ENCODE measurements at places on chromosomes 6 and 20.

DNA sequence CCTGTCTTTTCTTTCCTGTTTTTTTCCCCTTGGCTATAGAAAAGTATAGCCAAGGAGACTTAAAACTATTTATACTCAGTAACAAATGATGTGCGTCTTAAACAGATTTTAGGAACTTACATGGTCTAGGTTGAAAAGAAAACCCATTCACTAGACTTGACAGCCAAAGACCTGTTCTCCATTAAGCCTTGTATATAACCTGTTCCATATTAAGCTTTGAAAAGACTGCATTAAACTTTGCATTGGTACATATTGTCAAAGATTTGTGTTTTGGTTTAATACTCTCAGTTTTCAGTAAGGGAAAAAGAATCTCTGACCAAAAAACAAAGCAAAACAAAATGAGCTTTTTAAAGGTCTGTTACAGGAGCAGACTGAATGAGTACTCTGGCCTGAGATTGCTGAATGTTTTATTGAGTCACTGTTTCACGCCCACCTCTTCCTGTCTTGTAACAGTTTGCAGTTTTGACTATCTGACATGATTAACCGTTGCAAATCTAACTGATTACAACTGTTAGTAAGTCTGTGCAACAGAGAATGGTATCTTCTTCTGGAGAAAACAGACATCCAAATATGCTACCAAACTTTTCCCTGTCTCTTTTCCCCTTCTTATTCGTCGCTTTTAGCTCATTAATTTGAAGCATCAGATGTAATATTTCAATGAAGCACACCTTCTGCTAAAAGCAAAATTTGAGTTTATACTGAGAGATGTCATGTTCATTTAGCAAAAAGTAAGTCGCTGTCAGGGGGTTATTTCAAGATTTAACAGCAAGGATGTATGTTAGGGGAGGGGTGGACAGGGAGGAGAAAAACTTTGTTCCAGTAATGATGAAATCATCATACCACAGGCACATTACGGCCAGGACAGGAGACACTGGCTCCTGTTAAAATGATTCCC is 59.1 kb upstream of the SUPT3H start:
- no peaks in the 10 kb centered on the region for H3K36me3 ChIP-seq
- DNase-seq = no peak
- no peaks in the 10 kb centered on the region for H3K27me3 ChIP-seq
- H3K27ac ChIP-seq = peak overlapping the region; percentile 32
- H3K4me3 ChIP-seq = no peak overlapping the region
- H3K4me1 ChIP-seq = no peaks in the 10 kb centered on the region

- H3K4me1 ChIP-seq = no peaks in the 10 kb centered on the region
- H3K27ac ChIP-seq = no peak overlapping the region
- no peak for DNase-seq
- no peaks in the 10 kb centered on the region for H3K27me3 ChIP-seq
These were observed 560.8 kb downstream of the CD109 start for GRCh38 chr6:74256781-74257180.

DNA sequence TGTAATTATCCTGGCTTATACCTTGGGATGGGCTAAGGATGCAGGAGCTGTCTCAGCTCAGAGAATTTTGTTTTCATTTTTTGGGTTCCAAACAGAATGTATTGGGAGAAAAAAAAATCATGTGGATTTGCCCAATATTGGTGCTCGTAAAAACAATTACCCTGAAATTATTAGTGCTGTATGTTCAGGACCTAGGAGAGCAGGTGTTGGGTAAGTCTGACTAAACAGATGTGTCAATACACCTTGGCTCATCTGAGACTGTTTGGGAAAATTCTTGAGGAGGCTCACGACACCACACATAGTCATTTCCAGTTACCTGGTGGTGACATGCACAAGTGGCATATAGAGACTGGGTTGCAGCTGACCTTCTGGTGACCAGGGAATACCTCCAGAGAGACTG is 802.1 kb upstream of the FLRT3 start:
- no peak overlapping the region for H3K27ac ChIP-seq
- DNase-seq = no peak
- no peak overlapping the region for H3K4me3 ChIP-seq
- no peaks in the 10 kb centered on the region for H3K4me1 ChIP-seq
- H3K27me3 ChIP-seq = no peaks in the 10 kb centered on the region
- H3K36me3 ChIP-seq = no peaks in the 10 kb centered on the region

- no peaks in the 10 kb centered on the region for H3K27me3 ChIP-seq
- H3K27ac ChIP-seq = no peak overlapping the region
- H3K4me1 ChIP-seq = peaks cover 10% of the 10 kb centered on the region
These were observed 22.9 kb downstream of the CNKSR3 start for GRCh38 chr6:154487367-154488247.

DNA sequence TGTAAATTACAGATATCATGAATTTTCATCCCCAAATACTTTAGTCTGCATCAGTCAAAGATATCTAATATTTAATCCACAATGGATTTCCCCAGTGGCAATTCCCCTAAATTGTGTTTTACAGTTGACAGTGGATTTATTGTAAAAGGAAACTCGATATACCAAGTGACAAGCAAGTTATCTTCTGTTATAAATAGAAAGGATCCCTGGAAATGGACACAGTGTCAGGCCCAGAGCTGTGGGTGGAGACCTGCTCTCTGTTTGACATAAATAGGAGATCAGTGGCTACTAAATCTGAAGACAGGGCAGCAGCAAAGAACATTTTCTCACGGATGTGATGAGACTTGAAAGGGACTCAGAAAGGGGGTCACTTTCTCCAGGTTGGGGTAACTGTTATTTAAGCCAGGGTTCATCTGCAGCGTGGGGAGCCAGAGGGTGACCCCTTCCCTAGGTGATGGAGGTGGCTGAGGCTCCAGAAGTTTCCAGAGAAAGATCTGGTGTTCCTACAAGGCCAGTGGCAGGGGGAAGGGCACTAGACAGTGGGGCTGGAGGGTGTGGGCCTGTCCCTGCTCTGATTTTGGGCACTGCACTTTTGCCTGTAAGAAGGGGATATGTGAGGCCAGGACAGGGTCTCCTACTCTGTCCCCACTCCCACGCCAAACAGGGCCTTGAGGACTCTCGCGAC is 12.3 kb upstream of the FAM110A start:
- H3K4me3 ChIP-seq = no peak overlapping the region
- DNase-seq = peak; percentile 4
- H3K36me3 ChIP-seq = no peaks in the 10 kb centered on the region
- no peak overlapping the region for H3K27ac ChIP-seq

DNA sequence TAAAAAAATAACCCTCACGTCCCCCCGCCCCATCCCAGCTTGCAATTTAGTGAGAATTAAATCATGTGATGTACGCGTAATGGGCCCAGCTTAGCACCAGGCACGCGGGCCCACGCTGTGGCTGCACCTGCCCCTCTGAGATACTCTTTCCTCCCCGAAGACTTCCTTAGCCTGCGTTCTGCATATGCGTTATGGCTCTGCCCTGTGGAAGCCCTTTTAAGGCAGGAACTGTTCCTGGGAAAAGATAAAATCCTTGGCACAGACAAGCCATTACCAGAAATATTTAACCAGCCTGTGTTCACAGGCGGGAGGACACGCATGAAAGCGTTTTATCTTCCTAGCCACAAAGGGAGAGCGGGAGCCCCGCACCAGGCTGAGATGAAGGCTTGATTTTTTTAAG is 311.0 kb downstream of the LRFN2 start:
- H3K27ac ChIP-seq = no peak overlapping the region
- no peak for DNase-seq
- H3K4me3 ChIP-seq = no peak overlapping the region
- no peaks in the 10 kb centered on the region for H3K27me3 ChIP-seq
- H3K36me3 ChIP-seq = no peaks in the 10 kb centered on the region

GRCh38 chr6:157096522-157096921 is 226.8 kb downstream of the TMEM242 start:
- no peak for DNase-seq
- no peak overlapping the region for H3K27ac ChIP-seq
- no peaks in the 10 kb centered on the region for H3K4me1 ChIP-seq
- no peak overlapping the region for H3K4me3 ChIP-seq
- H3K36me3 ChIP-seq = no peaks in the 10 kb centered on the region
- H3K27me3 ChIP-seq = no peaks in the 10 kb centered on the region

DNA sequence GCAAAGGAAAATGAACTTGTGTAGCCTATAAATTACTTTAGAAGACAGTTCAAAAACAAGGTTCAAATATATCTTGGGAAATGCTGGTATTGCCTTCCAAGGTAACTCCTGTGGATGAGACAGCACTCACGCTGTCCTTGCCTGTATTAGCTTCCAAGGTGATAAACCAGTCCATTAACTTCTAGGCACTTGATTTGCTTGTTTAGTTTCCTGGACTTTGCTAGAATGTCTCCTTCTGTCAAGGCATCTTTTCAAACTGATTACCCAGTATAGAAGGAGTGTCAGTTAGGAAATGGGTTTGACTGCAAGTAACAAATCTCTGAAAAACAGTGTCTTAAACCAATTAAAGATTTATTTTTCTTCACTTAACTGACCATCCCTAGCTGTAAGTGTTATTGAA is 103.4 kb upstream of the SLC22A23 start:
- H3K4me3 ChIP-seq = no peak overlapping the region
- H3K27me3 ChIP-seq = no peaks in the 10 kb centered on the region
- H3K27ac ChIP-seq = no peak overlapping the region
- no peaks in the 10 kb centered on the region for H3K36me3 ChIP-seq
- DNase-seq = no peak
- no peaks in the 10 kb centered on the region for H3K4me1 ChIP-seq

DNA sequence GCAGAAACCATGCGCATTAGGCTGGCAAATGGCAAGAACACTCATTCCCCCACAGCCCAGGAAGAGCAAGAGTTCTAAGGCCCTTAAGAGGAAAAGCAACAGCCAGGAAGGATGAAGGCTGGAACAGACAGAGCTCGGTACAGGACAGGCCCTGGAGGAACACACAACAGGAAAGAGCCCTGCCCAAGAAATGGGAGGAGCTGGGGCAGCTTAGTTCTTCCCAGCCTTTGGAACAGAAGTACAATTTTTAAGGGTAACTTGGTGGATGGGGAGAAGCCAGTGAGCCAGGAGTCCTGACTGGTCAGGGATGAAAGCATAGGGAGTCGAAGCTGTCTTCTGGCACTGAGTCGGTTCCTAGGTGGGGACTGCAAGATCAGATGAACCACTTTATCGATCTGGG is 32.4 kb downstream of the OR2B2 start:
- no peak overlapping the region for H3K4me3 ChIP-seq
- no peaks in the 10 kb centered on the region for H3K27me3 ChIP-seq
- H3K36me3 ChIP-seq = no peaks in the 10 kb centered on the region
- H3K4me1 ChIP-seq = no peaks in the 10 kb centered on the region
- no peak for DNase-seq
- no peak overlapping the region for H3K27ac ChIP-seq

DNA sequence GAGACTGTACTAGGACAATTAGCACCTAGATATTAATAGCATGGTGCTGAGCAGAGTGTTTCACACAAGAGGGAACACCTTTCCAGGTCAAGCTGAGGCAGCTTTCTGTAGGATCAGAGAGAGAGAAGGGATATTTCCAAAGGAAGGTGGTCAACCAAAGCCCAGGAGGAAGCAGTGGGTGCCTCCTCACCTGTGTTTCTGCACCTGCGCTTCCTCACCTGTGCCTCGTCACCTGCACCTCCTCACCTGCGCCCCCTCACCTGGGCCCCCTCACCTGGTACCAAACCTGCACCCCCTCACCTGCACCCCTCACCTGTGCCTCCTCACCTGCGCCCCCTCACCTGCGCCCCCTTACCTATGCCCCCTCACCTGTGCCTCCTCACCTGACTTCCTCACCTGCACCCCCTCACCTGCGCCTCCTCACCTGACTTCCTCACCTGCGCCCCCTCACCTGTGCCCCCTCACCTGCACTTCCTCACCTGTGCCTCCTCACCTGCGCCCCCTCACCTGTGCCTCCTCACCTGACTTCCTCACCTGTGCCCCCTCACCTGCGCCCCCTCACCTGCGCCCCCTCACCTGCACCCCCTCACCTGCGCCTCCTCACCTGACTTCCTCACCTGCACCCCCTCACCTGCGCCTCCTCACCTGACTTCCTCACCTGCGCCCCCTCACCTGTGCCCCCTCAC is 67.9 kb downstream of the TTLL2 start:
- no peaks in the 10 kb centered on the region for H3K27me3 ChIP-seq
- no peak for DNase-seq
- H3K27ac ChIP-seq = no peak overlapping the region
- no peaks in the 10 kb centered on the region for H3K36me3 ChIP-seq

DNA sequence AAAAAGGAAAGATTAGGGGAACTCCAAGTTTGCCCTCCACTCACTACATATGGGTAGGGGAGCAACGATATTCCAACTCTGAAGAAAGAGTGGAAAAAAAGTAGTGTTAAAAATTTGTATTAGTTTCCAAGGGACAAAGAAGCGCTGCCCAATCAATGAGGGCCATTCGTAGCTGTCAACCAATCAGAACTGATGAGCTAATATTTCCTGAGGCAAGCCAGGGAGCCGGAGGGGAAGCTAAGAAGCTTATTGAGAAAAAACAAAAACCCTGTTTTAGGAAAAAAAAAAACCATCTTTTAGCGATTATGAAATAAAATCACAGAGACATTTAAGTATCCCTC is 59.5 kb downstream of the TRIM38 start:
- H3K4me3 ChIP-seq = peak overlapping the region; percentile 60
- DNase-seq = no peak
- H3K4me1 ChIP-seq = no peaks in the 10 kb centered on the region

DNA sequence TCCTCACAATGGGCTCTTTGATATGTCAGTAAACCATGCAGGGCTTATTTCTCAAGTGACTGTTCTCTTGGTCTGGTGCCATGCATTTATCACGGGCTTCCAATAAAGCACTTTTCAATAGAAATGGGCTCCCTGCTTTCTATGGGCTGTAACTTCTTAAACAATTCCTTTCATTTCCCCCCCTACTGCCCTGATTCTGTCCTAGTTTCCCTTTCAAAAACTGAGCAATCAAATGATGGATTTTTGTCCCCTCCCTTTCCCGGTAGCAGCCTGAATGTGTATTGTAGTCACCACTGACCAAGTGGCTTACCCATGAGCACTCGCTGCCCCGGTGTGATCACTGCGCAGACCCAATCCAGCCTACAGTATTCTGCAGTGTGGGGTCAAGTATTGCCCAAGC is 13.9 kb downstream of the RPS10 start:
- H3K36me3 ChIP-seq = peaks cover 8% of the 10 kb centered on the region
- DNase-seq = no peak
- H3K27ac ChIP-seq = no peak overlapping the region
- H3K4me1 ChIP-seq = peaks cover 13% of the 10 kb centered on the region

Measured in Peyer's patch (tissue), 4 donors.